ENCODE measurements at places on chromosomes 2 and 18. TPM values are rescaled to one million over a fixed set of nuclear protein-coding genes. Genes with fewer than 3 reads are reported as not detected.

C18orf54 gene
- 7.2 TPM for total RNA-seq

SCN9A gene
- total RNA-seq = 14.3 TPM

TMEFF2 gene
- not detected for total RNA-seq

RALB gene
- 56.5 TPM for total RNA-seq

SLC30A3 gene
- 4.3 TPM for total RNA-seq

BARD1 gene
- total RNA-seq = 23.8 TPM

DNA sequence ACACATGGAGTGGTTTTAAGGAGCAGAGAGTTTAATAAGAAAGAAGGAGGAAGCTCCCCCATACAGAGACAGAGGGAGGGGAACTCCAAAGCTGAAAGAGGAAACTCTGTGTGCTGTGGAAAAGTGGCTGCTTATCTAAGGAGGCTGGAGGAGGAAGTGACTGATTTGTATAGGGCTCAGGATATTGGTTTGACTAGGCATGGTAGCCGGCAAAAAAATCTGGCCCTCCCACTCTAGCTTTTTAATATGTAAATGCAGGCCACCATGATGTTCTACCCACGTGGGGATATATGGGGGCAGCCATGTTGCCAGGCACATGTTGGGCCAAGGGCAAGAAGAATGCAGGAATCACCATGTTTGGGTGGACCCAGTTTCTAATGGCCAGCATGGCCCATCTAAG lies 64.3 kb downstream of the HNMT start:
- H3K4me3 ChIP-seq = no peak overlapping the region
- DNase-seq = no peak
- H3K27ac ChIP-seq = no peak overlapping the region
- no peaks in the 10 kb centered on the region for H3K36me3 ChIP-seq

DNA sequence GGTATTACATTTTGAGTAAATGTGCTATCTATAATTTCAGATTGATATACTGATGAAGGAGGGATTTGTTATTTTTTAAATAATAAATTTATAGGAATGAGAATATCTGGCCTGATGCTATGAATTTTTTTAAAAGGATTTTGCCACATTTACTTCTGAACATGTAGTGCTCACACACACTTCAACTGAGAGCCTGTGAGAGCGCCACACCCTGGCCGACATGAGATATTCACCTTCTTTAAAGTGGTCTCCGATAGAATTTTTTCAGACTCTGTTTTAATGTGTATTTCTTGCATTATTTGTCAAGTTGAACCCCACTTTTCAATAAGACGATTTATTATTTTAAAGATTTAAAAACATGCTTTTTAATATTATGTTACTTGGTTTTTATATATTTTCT lies 813.3 kb downstream of the DCC start:
- no peak for DNase-seq
- H3K36me3 ChIP-seq = no peaks in the 10 kb centered on the region
- H3K4me1 ChIP-seq = no peaks in the 10 kb centered on the region

- H3K4me3 ChIP-seq = no peak overlapping the region
- no peaks in the 10 kb centered on the region for H3K4me1 ChIP-seq
- H3K27me3 ChIP-seq = no peaks in the 10 kb centered on the region
- no peak overlapping the region for H3K27ac ChIP-seq
These were observed 1887.8 kb upstream of the CELF4 start for GRCh38 chr18:39453356-39453755.

DNA sequence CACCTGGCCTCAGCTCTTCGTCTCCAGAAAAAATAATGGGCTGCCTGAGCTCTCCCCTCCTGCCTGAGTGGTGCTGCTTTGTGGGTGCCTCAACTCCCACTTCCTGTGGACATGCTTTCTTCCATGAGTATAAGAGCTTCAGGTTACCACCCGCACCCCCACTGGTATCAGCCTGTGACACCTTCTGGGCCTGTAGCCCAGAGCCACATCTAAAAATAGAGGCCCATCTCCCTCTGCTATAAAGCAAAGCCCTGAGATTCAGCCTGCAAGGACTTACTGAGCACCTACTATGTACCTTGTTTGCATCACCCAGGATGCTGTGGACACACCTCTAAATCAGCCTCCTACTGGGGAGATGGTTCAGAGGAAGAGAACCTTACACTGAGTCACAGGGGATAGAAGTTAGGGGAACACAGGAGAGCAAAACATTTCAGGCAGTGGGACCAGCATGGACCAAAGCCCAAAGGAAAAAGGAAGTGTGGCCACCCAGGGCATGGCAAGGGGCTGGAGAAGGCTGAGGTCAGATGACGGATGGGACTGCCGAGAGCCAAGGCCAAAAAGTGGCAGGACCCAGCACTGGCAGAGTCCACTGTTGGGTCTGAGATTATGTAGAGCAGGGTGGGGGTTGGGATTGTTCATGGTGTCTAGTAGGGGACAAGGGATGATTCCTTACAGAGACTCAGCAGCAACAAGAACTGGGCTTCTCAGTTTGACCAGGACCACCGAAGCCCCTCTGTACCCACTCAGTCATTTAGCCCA lies 123.7 kb upstream of the PPP1CB start:
- H3K4me1 ChIP-seq = peaks cover 21% of the 10 kb centered on the region
- H3K36me3 ChIP-seq = no peaks in the 10 kb centered on the region
- H3K27me3 ChIP-seq = no peaks in the 10 kb centered on the region
- no peak overlapping the region for H3K27ac ChIP-seq
- no peak overlapping the region for H3K4me3 ChIP-seq
- DNase-seq = no peak

GRCh38 chr18:3924455-3924854 lies 474.5 kb downstream of the TGIF1 start:
- H3K27ac ChIP-seq = no peak overlapping the region
- no peak overlapping the region for H3K4me3 ChIP-seq
- H3K4me1 ChIP-seq = no peaks in the 10 kb centered on the region
- no peak for DNase-seq

DNA sequence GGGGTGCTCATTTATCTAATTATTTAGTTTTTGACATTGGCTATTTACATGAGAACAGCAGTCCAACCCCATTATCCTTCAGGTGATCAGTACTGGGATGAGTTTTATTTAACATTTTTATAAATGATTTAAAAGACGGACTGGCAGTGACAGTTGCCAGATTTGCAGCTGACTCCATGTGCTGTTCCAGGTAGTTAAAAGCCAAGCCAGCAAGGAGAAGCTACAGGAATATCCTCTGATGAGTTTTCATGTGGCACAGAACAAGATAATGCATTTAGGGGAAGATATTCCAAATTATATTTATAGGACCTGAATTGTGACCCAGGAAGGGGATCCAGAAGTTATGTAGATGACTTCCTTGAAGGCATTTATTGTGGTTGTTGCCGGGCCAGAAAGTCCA lies 210.0 kb downstream of the MCFD2 start:
- H3K4me1 ChIP-seq = peaks cover 25% of the 10 kb centered on the region
- no peaks in the 10 kb centered on the region for H3K36me3 ChIP-seq
- no peak overlapping the region for H3K27ac ChIP-seq
- H3K4me3 ChIP-seq = no peak overlapping the region
- H3K27me3 ChIP-seq = no peaks in the 10 kb centered on the region

DNA sequence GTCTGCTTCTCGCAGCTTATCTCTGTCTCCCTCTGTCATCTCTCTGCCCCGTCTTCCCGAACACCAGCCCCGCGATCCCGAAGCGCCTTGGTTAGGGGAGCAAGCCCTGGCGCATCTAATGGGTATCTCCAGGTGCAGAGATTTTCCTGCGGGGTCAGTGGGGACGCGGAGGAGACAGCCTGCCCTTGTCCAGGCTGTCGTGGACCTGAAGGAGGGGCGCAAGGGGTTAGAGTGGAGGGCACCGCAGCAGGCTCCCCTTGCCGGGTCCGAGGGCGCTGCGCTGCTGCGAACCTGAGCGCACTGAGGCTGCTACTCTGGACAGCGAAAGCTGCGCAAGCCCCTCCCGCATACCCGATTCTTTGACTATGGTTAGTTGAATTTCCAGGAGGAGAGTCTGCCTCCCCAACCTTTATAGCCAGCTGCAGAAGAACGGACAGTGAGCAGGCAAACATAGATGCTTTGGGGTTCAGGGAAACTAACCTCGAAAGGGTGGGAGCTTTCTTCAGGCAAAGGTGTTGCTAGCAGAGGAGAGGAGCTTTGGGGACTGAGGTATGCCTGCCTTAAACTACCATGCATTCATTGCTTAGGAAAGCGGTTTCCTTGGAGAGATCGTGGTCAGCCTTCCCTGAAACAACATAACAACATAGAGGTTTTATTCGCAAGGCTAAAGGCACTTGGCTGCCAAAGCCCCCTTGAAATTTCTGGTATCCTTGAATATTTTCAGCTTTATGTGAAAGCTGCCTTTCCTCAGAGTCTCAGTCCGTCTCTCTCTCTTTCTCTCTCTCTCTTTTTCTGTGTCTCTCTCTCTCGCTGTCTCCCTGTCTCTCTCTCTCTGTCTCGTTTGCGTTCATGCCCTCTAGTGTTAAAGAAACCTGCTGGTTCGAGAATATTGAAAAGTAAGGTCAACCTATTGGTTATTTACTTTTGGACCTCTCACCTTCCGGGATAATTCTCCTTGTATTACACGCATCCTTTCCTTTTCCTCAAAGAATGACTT lies 1.6 kb downstream of the GALNT13 start:
- DNase-seq = no peak
- H3K27ac ChIP-seq = no peak overlapping the region
- H3K36me3 ChIP-seq = no peaks in the 10 kb centered on the region
- no peaks in the 10 kb centered on the region for H3K27me3 ChIP-seq

- no peaks in the 10 kb centered on the region for H3K4me1 ChIP-seq
- H3K27me3 ChIP-seq = no peaks in the 10 kb centered on the region
- no peak overlapping the region for H3K4me3 ChIP-seq
These were observed 355.0 kb upstream of the CHST9 start for GRCh38 chr18:27540111-27540510.

GRCh38 chr18:8943900-8944870 lies 158.3 kb upstream of the NDUFV2 start:
- H3K27me3 ChIP-seq = no peaks in the 10 kb centered on the region
- H3K4me3 ChIP-seq = no peak overlapping the region
- H3K27ac ChIP-seq = peak overlapping the region; percentile 7
- no peaks in the 10 kb centered on the region for H3K36me3 ChIP-seq
- DNase-seq = no peak
